Glutamatergic neuron (in vitro differentiated cells): ENCODE measurements at places on chromosomes 12 and 14. TPM values are rescaled to one million over a fixed set of nuclear protein-coding genes. Genes with fewer than 3 reads are reported as not detected.
A peak's percentile ranks its signal among the peaks of the same experiment; 100 is the strongest.

- H3K36me3 ChIP-seq: peaks cover 8% of the 10 kb centered on the region
- H3K4me1 ChIP-seq: no peaks in the 10 kb centered on the region
- DNase-seq: no peak
- no peak overlapping the region for H3K27ac ChIP-seq
These were observed 45.4 kb upstream of the NEDD1 start for GRCh38 chr12:96861656-96862055.

DNA sequence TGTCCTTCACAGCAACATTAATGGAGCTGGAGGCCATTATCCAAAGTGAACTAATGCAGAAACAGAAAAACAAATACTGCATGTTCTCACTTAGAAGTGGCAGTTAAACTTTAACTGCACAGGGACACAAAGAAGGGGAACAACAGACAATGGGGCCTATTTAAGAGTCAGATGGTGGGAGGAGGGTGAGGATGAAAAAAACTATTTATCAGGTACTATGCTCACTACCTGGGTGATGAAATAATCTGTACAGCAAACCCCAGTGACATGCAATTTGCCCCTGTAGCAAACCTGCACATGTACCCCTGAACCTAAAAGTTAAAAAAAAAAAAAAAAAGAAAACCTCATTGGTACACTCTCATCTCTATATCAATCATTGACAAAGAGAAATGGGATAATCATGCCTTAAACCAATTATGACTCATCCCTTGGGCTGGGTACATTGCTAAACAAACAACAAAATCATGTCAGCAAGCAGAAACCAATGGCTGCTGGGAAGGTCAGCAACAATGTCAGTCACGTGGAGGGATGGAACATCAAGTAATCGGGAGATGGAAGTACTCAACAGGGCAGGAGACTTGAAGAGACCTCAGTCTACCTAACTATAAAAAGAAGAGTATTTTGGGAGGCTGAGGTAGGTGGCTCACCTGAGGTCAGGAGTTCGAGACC, 479.2 kb downstream of the RMST start:
- no peaks in the 10 kb centered on the region for H3K27me3 ChIP-seq
- no peaks in the 10 kb centered on the region for H3K4me1 ChIP-seq
- DNase-seq: no peak
- no peak overlapping the region for H3K4me3 ChIP-seq

GRCh38 chr14:82504894-82505293, 971.2 kb upstream of the SEL1L start:
- H3K27me3 ChIP-seq: no peaks in the 10 kb centered on the region
- H3K4me3 ChIP-seq: no peak overlapping the region
- H3K4me1 ChIP-seq: peaks cover 9% of the 10 kb centered on the region

GRCh38 chr14:77131206-77131605, 10.4 kb downstream of the ZDHHC22 start:
- H3K4me1 ChIP-seq: peaks cover 25% of the 10 kb centered on the region
- peaks cover 13% of the 10 kb centered on the region for H3K27me3 ChIP-seq
- H3K4me3 ChIP-seq: no peak overlapping the region
- no peak overlapping the region for H3K27ac ChIP-seq
- H3K36me3 ChIP-seq: no peaks in the 10 kb centered on the region

GRCh38 chr14:102853648-102854047, 68.8 kb upstream of the AMN start:
- H3K4me1 ChIP-seq: peaks cover 13% of the 10 kb centered on the region
- H3K27me3 ChIP-seq: peaks cover 6% of the 10 kb centered on the region
- DNase-seq: no peak

GRCh38 chr12:78418919-78419318, 445.7 kb upstream of the SYT1 start:
- no peak overlapping the region for H3K4me3 ChIP-seq
- no peaks in the 10 kb centered on the region for H3K27me3 ChIP-seq
- no peak for DNase-seq

DNA sequence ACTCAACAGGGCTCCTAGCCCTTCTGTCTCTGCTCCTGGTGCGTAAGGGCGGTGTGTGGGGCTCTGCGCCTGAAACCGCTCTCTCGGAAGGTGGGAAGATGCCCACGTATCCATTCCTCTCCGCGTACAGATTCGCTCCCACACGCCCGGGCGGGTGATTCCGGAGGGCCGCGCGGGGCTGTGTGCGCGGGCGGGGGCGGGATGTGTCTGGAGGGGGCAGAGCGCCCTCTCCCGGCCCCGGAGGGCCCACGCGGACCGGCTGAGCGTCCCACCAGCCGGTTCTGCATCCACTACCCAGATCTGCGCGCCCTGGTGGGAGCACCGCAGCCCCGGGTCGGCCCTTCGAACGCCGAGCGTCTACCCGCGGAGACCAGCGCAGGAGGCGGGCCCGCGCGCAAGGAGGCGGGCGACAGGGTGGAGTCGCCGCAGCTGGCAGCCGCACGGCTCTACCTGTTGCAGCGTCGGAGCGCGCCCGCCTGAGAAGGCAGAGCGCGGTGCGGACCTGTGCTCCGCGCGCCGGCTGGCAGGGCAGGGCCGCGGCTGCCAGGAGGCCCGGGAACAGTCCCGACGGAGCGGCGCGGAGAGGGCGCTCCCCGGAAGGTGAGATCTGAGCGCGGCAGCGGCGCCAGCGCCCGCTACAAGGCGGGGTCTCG, 1.4 kb upstream of the KCNK13 start:
- H3K27ac ChIP-seq: no peak overlapping the region
- DNase-seq: peak; percentile 66
- H3K27me3 ChIP-seq: peaks cover 23% of the 10 kb centered on the region

DNA sequence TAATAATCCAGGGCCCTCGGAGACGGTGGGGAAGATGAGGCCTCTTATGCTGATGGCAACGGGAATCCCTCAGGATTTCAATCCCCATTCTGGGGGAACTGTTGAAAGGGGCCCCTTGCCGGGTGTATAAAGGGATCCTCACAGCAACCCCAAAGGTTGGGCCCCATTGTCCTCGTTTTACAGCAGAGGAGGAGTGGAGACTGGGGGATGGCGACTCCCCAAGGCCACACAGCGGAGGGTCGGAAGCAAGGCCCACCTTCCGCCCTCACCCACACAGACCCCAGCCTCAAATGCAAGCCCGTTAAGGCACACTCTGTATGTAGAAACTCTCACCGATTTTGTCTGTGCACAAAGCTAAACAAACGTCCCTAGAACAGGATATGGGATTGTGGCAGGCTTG, 327.9 kb upstream of the DIO3 start:
- no peak for DNase-seq
- H3K36me3 ChIP-seq: no peaks in the 10 kb centered on the region
- peaks cover 5% of the 10 kb centered on the region for H3K27me3 ChIP-seq
- no peak overlapping the region for H3K27ac ChIP-seq

DNA sequence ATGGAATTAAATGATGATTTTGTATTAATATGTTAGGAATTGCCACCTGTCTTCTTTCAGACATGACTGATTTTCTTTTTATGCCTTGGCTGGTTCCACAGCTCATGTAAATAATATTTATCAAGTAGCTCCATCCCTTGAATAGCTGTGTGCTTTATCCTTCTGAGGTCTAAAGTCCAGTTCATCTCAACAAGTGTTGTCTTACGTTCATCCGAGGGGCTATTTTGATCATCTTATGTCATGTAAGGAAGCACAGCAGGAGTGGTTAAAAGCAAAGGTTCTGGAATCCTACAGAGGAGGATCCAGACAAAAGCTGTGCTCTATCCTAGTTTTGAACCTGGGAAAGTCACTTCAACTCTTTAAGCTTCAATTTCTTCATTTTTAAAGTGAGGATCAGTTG, 123.7 kb upstream of the ATP2B1 start:
- no peak overlapping the region for H3K4me3 ChIP-seq
- H3K4me1 ChIP-seq: peaks cover 11% of the 10 kb centered on the region
- no peak overlapping the region for H3K27ac ChIP-seq
- H3K36me3 ChIP-seq: no peaks in the 10 kb centered on the region
- no peaks in the 10 kb centered on the region for H3K27me3 ChIP-seq
- DNase-seq: no peak

Gene AMIGO2
- total RNA-seq: 1.7 TPM

Gene AQP5
- not detected for total RNA-seq

Gene PPP1R1A
- total RNA-seq: 47.6 TPM

Gene NR4A1
- 8.5 TPM for total RNA-seq

Gene TEX52
- total RNA-seq: not detected

Gene CLEC9A
- total RNA-seq: not detected

Gene DAO
- total RNA-seq: not detected
